ENCODE measurements at places on chromosomes 12 and 14. TPM values are rescaled to one million over a fixed set of nuclear protein-coding genes. Genes with fewer than 3 reads are reported as not detected.

Gene PLBD1
- total RNA-seq: 3.2 TPM

Gene CIROP
- not detected for total RNA-seq

Gene FAM90A1
- total RNA-seq: not detected

Gene AVPR1A
- 4.6 TPM for total RNA-seq

Gene TPH2
- total RNA-seq: 2.1 TPM

Gene KRT74
- total RNA-seq: not detected

Gene TOMM20L
- total RNA-seq: not detected

Gene OASL
- 0.46 TPM for total RNA-seq

Gene LHX5
- 4.8 TPM for total RNA-seq

Gene CCDC198
- total RNA-seq: 1.2 TPM

Gene TMEM132C
- 8.1 TPM for total RNA-seq

Gene METAP2
- total RNA-seq: 51.0 TPM

Gene ACVRL1
- 8.8 TPM for total RNA-seq

Gene SP1
- 20.3 TPM for total RNA-seq

Gene GPRC5A
- total RNA-seq: 0.23 TPM

Gene SIX1
- total RNA-seq: 0.46 TPM

Measured in diencephalon (tissue), 1 donor.